ENCODE measurements at places on chromosomes 4 and X.

GRCh38 chr4:21454201-21454600 is 494.4 kb downstream of the KCNIP4 start:
- no peak for DNase-seq

- DNase-seq, result no peak
Observed at GRCh38 chr4:27873596-27873995, 1013.0 kb downstream of the STIM2 start.

DNA sequence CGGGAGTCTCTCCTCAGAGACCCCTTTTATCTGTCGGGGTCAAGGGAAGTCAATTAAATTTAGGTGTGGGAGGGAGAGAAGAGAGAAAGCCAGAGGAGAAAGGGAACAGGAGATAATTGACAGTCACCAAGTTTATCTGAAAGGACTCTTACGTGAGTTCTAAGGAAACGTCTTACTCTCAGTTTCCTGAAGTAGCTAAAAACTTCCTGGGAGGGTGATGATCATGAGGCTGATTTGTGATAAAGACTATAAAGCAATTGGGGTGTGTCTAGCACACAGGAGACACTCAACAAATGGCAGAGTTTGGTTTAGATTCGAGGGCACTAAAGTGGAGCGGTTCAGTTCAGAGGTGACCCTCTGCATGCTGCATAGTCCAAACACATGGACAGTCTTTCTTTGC is 254.1 kb downstream of the FBXW7 start:
- no peak for DNase-seq

DNA sequence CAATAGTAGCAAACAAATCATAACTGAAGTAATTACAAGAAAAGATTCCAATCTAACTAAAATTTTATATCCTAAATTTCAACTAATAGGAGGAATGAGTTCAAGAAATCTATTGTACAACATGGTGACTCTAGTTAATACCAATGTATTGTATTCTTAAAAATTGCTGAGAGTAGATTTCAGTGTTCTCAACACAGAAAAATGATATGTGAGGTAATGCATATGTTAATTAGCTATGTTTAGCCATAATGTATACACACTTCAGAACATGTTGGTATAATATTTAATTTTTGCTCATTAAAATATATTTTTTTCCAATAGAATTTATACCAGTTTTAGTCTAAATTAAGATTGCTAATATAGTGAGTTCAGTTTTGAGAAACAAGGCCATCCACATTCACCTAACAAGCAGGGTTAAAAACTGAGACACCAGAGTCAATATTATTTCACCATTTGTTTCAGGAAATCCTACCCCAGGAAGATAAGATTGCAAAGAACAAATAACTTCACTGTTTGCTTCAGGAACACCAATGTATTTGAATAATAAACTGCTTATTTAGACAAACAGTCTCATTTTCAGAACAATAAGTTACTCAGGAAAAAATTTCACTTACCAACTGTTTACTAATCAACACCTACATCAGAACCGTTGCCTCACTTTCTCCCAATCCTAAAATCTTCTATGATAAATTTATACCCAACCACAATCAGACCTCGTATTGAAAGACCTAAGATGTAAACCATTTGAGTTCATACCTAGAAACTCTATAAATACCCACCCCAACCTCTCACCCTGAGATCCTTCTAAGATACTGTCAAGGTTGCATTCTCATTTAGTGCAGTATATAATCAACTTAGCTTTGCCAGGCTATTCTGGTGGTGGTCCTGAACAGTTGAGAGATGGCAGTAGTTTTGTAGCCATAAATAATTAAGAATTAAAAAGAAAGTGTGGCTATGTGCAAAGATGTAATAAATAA is 132.8 kb downstream of the MAB21L2 start:
- no peak for DNase-seq

DNA sequence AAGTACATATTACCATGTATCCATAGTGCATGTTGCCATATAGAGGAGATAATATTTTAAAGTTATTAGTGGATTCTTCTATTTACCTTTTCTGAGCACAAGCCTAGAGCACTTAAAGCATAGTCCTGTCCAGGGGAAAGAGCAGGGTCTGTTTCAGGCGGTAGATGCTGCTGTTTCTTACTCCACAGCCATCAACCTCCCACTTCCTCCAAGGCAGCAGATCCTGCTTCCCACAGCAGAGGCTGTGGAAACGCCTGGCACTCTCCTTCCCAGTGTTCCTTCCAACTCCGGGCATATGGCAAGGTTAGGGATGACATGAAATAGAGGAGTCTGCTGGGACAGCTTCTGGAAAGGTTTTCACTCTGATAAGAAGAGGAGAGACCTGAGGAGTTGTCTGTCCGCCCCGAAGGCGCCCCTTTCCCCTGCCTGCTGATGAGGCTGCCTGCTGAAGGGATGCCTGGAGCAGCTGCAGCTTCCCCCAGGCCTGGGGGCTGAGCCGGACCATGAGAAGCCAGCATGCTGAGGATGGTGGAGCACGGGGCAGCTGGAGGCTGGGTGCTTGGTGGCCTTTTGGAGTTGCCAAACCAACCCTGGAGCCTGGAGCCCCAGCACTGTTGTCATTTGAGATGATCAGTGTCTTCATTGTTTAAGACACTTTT is 43.9 kb upstream of the SLC25A4 start:
- DNase-seq, result no peak

DNA sequence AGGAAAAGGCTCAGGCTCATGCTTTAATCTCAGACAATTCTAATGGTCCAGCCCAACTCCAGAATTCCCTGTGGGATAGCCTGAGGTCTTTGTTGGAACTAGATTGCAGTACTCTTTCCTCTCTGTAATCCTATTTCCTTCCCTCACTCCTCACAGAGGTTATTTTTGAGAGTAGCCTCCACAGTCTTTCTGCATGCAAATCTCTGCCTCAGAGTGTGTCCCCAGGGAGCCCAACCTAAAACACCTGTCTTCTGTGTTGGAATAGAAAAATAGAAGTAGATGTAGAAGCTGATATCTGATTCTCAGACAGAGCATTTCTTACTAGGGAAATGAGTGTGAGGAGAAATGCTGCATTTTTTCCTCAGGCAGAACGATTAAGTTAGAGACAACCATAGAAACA is 915.5 kb upstream of the EPHA5 start:
- DNase-seq, result no peak

DNA sequence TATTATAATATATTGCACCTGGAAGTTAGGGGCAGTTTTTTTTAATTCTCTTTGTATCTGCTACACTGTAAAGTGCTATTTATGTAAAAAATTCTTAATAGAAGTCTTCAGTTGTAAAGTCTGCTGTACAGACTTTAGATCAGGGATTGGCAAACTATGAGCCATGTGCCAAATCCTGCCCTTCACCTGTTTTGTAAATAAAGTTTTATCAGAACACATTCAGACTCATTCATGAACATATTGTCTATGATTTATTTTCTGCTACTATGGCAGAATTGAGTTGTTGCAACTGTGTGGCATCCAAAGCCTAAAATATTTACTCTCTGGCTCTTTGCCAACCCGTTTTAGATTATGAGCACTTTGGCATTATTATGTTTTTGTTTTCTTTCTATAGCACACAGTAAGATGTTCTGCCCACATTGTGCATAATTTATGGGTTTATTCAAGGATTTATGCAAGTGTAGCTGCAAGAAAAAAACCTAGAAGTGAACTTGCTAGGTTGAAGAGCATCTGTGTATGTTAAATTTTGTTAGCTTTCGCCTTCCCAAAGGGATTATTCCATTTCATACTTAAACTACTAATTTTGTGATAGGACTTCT is 56.9 kb downstream of the CLCN3 start:
- no peak for DNase-seq

- no peak for DNase-seq
Observed at GRCh38 chr4:20592013-20592412, 108.2 kb upstream of the PACRGL start.

DNA sequence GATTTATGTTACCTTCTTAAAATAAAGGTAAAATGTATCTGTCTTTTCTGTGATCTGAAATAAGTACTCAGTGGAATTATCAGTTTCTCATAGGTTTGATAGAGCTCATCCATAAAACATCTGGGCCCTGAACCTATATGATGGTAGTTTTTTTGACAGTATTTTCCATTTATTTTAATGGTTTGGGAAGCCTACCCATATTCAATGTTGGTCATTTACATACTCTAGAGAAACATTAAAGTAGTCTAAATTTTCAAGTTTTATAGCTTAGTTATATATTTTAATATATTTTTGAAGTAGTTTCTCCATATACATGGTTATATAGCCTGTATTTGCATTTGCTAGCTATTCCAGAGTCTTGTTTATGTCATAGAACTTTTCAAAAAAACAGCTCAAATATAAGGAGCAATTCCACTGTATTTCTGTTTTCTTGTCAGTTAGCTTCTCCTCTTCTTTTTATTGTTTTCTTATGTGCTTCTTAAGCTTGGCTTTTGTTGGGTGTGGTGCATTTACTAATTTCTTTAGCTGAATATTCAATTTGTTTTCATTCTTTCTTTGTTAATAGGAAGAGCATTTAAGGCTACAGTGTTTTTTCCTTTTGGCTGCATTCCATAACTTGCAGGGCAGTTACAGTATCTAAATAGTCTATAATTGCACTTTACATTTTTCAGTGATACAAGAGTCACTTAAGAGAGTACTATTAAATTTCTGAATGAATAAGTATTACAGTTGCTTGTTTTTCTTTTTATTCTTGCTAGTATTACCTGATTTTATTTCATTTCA is 181.4 kb downstream of the DKK2 start:
- DNase-seq, result no peak

- no peak for DNase-seq
Observed at GRCh38 chr4:54365691-54366090, 136.6 kb downstream of the PDGFRA start.

GRCh38 chrX:108033890-108034289 is 11.0 kb upstream of the VSIG1 start:
- no peak for DNase-seq

- no peak for DNase-seq
Observed at GRCh38 chr4:1668488-1668840, 15.6 kb downstream of the FAM53A start.
